ENCODE measurements at places on chromosomes 13 and 19. TPM values are rescaled to one million over a fixed set of nuclear protein-coding genes. Genes with fewer than 3 reads are reported as not detected.

Gene PNMA8B
- not detected for total RNA-seq

Gene EXOSC5
- 74.8 TPM for total RNA-seq

Gene BEST2
- total RNA-seq = 1.8 TPM

Gene ZIM2
- total RNA-seq = not detected

Gene EPSTI1
- total RNA-seq = 0.20 TPM

Gene GPR12
- total RNA-seq = not detected

Gene RFC3
- 29.2 TPM for total RNA-seq

Gene SLAIN1
- total RNA-seq = 0.48 TPM

Gene MRPL54
- 65.3 TPM for total RNA-seq

Gene KL
- 0.02 TPM for total RNA-seq

Gene INSR
- total RNA-seq = 3.7 TPM

Gene DAND5
- 0.12 TPM for total RNA-seq

Gene FAM124A
- 2.0 TPM for total RNA-seq

Gene SEMA6B
- 5.6 TPM for total RNA-seq

Gene SLC25A41
- total RNA-seq = 0.11 TPM

Measured in A549 treated with Mapracorat at 1 μM for 4 hours (cell line).